Stromal cell of bone marrow (primary cell): ENCODE measurements at places on chromosomes 11 and 22.

DNA sequence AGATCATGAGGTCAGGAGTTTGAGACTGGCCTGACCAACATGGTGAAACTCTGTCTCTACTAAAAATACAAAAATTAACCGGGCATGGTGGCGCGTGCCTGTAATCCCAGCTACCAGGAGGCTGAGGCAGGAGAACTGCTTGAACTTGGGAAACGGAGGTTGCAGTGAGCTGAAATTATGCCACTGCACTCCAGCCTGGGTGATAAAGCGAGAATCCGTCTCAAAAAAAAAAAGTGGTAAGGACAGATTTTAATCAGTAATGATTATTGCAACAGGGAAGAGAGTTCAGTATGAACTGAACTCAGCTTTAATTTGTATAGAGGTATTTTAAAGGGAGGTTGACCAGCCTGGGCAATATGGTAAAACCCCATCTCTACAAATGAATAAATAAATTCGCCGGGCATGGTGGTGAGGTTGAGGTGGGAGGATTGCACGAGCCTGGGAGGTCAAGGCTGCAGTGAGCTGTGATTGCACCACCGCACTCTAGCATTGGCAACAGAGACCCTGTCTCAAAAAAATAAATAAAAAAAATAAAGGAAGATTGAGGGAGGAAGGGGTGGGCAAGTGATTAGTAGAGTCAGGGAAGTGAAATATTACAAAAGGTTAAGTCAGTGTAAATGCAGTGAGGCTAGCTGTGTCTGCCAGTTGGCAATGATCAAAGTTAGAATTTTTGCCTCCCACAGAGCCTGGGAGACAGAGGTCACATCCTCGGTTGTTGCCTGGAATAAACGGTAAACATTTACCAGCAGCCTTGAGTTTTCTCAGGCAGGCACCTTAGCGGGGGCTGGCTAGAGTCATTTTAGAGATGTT is 2.6 kb upstream of the MCM5 start:
- no peak for DNase-seq

GRCh38 chr22:32352681-32353080 is 5.0 kb upstream of the RFPL3 start:
- no peak for DNase-seq

GRCh38 chr22:43532301-43533155 is 120.7 kb downstream of the MPPED1 start:
- no peak for DNase-seq

- DNase-seq, result no peak
These were observed 36.1 kb downstream of the GNB1L start for GRCh38 chr22:19818324-19819207.

GRCh38 chr11:99535406-99535805 is 514.7 kb downstream of the CNTN5 start:
- no peak for DNase-seq

DNA sequence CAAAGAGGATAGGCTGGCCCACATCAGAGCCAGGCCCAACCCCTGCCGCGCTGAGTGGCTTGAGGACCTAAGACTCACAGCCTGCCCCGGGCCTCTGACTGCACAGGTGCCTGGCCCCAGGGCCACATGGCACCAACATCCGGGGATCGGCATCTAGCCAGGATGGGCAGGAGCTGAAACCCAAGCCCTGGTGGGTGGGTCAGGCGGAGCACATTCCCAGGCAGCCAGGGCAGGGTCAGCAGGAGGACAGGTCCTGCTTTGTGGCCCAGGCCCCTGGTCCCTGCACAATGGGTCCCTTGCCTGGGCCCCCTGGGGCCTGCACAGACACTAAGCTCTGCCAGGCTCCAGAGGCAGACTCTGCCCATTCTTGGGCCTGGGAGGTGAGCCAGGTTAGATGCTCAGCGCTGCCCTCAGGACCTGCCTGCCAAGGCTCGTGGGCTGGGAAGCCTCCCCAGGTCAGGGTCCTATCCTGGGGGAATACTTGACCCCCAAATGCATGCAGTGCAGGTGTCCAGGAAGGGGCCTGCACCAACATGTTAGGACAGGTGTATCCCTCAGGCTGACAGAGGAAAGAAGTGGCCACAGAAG is 33.5 kb downstream of the ARVCF start:
- DNase-seq, result no peak

DNA sequence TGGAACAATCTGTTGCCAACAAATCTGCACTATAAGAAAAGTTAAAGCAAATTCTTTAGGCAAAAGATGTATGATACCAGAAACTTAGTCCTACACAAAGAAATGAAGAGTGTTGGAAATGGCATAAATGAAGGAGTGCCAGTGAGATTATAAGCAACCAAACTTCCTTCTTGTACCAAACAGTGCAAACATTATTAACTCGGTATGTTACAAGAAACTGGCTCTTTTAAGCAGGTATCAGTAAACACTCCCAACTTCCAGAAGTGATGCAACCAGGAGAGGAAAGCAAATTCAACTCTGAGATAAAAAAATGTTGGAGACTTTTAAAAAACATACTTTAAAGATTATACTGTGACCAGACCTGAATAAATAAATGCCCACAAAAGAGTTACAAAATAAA is 28.5 kb downstream of the COPB1 start:
- no peak for DNase-seq

GRCh38 chr11:109815500-109816150 is 277.6 kb upstream of the ZC3H12C start:
- DNase-seq, result no peak
